Testis (tissue), 5 donors: ENCODE measurements at places on chromosomes 7 and 10. TPM values are rescaled to one million over a fixed set of nuclear protein-coding genes. Genes with fewer than 3 reads are reported as not detected.

The ANXA8L1 gene
- 0.94 TPM for total RNA-seq

The NAT16 gene
- total RNA-seq = 0.50 TPM

The NCF1 gene
- 1.5 TPM for total RNA-seq

The SLC16A9 gene
- total RNA-seq = 4.0 TPM

The GIMAP8 gene
- 3.8 TPM for total RNA-seq

GRCh38 chr7:1897861-1898627, 228.0 kb downstream of the ELFN1 start:
- H3K4me3 ChIP-seq = no peak overlapping the region
- H3K4me1 ChIP-seq = peaks cover 3% of the 10 kb centered on the region
- no peaks in the 10 kb centered on the region for H3K27me3 ChIP-seq

- H3K4me1 ChIP-seq = no peaks in the 10 kb centered on the region
- no peaks in the 10 kb centered on the region for H3K36me3 ChIP-seq
Observed at GRCh38 chr7:141915565-141915964, 634 bp upstream of the OR9A4 start.

DNA sequence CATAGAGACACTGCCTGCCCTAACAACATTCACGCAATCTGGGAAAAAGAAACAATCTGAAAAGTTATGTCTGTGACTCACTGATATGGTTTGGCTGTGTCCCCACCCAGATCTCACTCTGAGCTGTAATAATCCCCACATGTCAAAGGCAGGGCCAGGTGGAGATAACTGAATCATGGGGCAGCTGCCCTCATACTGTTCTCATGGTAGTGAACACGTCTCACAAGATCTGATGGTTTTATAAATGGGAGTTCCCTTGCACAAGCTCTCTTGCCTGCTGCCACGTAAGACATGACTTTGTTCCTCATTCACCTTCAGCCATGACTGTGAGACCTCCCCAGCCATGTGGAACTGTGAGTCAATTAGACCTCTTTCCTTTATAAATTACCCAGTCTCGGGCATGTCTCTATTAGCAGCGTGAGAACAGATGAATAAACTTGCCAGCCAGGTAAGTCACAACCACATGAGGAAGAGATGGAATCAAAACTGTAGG, 341.5 kb upstream of the AOAH start:
- H3K4me1 ChIP-seq = no peaks in the 10 kb centered on the region
- no peak overlapping the region for H3K4me3 ChIP-seq
- DNase-seq = no peak
- H3K36me3 ChIP-seq = no peaks in the 10 kb centered on the region
- no peak overlapping the region for H3K27ac ChIP-seq

DNA sequence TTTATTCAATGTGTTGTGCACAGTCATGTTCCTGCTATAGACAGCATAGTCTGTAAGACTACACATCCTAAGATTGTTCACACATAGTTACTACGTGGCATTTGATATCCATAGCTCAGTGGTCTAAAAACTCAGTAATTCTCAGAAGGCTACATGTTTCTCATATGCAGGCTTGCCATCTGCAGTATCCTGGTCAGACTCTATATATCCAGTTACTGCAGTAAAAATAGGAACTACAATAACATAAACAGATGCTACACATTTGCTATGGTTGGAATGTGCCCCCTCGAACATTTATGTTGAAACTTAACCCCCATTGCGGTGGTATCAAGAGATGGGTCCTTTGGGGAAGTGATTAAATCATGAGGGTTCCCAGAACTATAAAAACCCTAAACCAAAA, 1377.8 kb upstream of the LRRTM3 start:
- no peaks in the 10 kb centered on the region for H3K27me3 ChIP-seq
- no peaks in the 10 kb centered on the region for H3K4me1 ChIP-seq
- no peak overlapping the region for H3K27ac ChIP-seq

GRCh38 chr10:69240455-69240854, 20.3 kb downstream of the HKDC1 start:
- no peak for DNase-seq
- no peak overlapping the region for H3K27ac ChIP-seq
- H3K27me3 ChIP-seq = no peaks in the 10 kb centered on the region
- no peak overlapping the region for H3K4me3 ChIP-seq
- no peaks in the 10 kb centered on the region for H3K36me3 ChIP-seq

DNA sequence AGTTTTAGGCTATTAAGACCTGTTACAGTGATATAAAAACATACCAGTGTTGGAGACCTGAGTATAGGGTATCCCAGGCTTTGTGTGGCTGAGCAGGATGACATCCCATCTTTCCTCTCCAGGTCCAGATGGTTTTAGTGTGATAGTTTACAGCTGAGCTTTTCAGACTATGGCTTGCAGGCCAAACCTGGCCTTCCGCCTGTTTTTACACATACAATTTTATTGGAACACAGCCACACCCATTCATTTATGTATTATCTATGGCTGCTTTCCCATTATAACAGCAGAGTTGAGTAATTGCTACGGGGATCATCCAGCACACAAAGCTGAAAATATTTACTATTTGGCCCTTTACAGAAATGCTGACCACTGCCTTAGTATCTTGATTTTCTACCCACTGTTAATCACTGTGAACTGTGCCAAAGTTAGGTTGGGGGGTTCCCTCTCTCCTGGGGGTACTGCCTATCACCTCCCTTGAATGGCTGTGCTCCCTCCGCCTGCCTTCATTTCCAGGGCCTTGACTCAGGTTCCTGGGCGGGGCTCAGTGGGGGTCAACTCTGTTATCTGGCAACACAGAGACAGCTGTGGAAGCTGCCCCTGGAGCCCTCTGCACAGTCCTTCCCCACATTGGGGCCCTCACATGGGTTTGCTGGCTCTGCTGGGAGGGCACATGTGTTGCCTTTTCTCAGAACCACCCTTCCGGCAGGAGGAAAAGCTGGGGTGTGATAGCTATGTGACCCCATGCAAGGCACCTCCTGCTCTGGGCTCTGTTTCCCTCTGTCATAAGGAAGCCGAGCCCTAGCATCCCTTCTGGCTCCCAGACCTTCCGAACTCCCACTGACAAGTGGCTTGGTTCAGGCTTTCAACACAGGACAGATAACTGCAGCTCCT, 40.3 kb upstream of the SH2D4B start:
- no peaks in the 10 kb centered on the region for H3K36me3 ChIP-seq
- no peaks in the 10 kb centered on the region for H3K27me3 ChIP-seq
- H3K4me3 ChIP-seq = no peak overlapping the region

GRCh38 chr7:150869467-150869866, 17.1 kb downstream of the AOC1 start:
- H3K36me3 ChIP-seq = no peaks in the 10 kb centered on the region
- H3K4me1 ChIP-seq = no peaks in the 10 kb centered on the region
- H3K27ac ChIP-seq = no peak overlapping the region
- no peak overlapping the region for H3K4me3 ChIP-seq
- H3K27me3 ChIP-seq = no peaks in the 10 kb centered on the region

DNA sequence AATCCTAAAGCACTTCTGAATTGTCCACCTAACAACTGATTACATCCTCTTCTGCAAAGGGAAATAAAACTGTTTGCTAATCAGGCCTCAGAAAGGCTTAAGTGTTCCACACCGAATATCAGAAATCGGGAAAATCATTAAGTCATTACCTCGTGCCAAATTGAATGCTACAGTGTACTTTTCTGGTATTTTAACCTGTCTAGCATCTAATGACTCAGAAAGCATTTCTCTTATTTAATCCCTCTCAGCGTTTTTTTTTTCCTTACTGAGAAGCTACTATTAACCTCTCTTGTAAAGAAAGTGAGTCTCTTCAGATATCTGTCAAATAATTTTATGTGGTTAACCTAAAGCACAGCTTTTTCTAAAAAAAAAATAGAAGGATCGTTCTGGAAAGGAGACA, 28.6 kb downstream of the VIM start:
- H3K27me3 ChIP-seq = no peaks in the 10 kb centered on the region
- no peak overlapping the region for H3K27ac ChIP-seq
- no peaks in the 10 kb centered on the region for H3K36me3 ChIP-seq
- H3K4me3 ChIP-seq = no peak overlapping the region

GRCh38 chr10:35640951-35641675, 983 bp downstream of the FZD8 start:
- peak overlapping the region; percentile 19 for H3K27ac ChIP-seq
- H3K4me1 ChIP-seq = peaks cover 3% of the 10 kb centered on the region
- peak overlapping the region; percentile 77 for H3K4me3 ChIP-seq
- no peaks in the 10 kb centered on the region for H3K27me3 ChIP-seq
- H3K36me3 ChIP-seq = no peaks in the 10 kb centered on the region
- peak; percentile 69 for DNase-seq

DNA sequence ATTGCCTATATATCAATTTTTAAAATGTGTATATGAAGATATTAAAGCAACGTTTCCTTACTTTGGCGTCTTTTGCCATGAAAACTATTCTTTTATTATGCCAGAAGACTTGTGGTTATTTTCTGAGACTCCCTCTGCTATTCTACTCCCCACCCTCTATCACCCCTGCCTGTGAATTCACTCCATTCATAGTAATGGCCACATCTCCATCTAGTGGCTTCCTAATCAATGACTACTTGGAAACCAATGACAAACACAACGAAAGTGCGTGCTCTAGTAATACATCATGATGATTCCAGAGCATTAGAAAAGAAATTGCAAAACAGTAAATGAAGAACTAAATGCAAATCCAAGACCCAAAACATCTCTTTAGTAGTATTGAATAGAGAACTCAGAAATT, 186.7 kb upstream of the HGF start:
- H3K4me1 ChIP-seq = no peaks in the 10 kb centered on the region
- H3K4me3 ChIP-seq = no peak overlapping the region
- H3K27ac ChIP-seq = no peak overlapping the region
- H3K27me3 ChIP-seq = no peaks in the 10 kb centered on the region
- no peaks in the 10 kb centered on the region for H3K36me3 ChIP-seq
- no peak for DNase-seq

- H3K27ac ChIP-seq = peak overlapping the region; percentile 63
- DNase-seq = peak; percentile 77
- no peak overlapping the region for H3K4me3 ChIP-seq
- H3K36me3 ChIP-seq = no peaks in the 10 kb centered on the region
- H3K4me1 ChIP-seq = peaks cover 20% of the 10 kb centered on the region
- H3K27me3 ChIP-seq = no peaks in the 10 kb centered on the region
Observed at GRCh38 chr7:28533731-28534531, 121.6 kb downstream of the CREB5 start.

- H3K4me1 ChIP-seq = no peaks in the 10 kb centered on the region
- H3K27ac ChIP-seq = no peak overlapping the region
- H3K36me3 ChIP-seq = no peaks in the 10 kb centered on the region
- no peak for DNase-seq
- no peaks in the 10 kb centered on the region for H3K27me3 ChIP-seq
Observed at GRCh38 chr7:68279827-68280400, 1283.3 kb downstream of the TYW1 start.
